Mammary epithelial cell (primary cell): ENCODE measurements at places on chromosomes 3 and 15.

DNA sequence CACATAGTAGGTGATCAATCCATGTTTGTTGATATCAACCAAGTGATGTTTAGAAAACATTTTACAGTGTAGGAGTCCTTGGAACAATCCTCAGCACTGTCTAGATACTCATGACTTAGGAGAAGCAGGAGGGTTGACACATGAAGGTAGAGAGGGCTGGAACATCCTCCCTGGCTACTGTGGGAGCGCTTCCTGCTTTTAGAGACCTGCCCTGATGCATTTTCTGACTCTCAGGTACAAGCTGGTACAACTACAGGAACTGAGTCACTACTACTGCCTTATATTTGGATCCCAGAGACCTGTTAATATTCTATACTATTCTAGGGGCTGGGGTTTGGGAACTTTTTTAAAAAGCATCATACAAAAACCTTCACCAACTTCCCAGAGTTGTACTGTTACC, 20.1 kb downstream of the GPR156 start:
- peak; percentile 45 for DNase-seq

GRCh38 chr3:144458283-144458682, 486.7 kb downstream of the DIPK2A start:
- DNase-seq = no peak

DNA sequence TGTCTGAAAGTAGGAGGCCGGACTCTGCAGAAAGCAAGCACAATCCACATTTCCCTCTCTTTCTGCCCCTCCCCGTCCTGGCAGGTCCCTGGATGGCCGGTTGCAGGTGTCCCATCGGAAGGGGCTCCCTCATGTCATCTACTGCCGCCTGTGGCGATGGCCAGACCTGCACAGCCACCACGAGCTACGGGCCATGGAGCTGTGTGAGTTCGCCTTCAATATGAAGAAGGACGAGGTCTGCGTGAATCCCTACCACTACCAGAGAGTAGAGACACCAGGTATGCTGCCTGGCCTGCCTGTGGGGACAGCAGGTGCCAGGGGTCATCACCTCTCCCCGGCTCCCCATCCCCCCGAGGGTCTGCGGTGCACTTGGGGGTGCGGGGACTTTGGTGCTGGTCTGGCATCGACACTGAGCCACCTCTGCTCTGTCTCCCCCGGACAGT, 89.6 kb downstream of the AAGAB start:
- DNase-seq = no peak

GRCh38 chr15:64461721-64462162, 1.4 kb downstream of the ZNF609 start:
- DNase-seq = no peak

DNA sequence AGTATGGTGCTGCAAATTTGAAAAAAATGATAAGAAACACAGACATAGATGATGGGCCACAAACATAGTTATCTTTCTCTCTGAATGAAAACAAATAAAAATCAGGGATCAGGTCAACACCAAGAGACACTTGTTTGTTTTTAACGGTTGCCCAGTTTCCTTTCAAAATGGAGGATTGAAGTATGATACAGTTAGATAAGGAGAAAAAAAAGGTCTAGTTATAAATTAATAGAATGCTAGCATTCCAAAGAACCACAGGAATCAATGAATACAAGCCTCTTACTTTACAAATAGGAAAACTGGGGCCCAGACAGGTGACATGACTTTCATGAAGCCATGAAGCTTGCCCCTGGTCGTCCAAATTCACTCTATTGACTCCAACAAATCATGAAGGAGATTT, 305.1 kb downstream of the ZNF621 start:
- DNase-seq = no peak

DNA sequence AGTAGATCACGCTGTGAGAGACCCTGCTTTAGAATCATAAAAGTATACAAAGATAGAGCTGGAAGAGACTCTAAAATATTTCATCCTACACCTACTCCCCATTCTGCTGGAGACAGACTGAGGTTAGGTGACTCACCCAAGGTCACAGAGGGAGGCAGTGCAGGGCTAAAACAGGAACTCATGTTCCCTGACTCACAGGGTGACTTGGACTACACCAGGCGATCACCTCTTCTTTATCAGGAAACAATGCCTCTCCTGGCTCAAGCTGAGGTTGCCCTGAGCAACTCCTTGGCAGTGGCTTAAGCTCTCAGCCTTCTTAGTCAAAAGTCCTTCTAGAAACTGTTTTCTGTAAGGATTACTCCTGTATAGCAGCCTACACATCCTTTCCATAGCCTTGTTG, 26.4 kb upstream of the TNFAIP8L3 start:
- peak; percentile 96 for DNase-seq

DNA sequence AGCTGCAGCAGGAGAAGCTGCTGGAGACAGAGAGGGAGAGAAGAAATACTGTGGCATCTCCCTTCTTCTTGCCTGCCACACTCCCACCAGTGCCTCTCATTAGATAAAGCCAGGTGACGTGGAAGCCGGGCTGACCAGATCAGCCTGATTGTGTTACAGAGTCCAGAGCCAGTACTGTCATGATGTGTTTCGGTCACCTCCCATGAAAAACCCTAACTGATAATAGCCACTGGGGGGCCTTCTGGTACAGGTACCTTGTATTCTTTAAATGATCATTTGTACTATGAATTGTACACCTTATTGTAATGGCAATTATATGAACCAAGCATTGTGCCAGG, 125.8 kb upstream of the TMEM108 start:
- DNase-seq = no peak

GRCh38 chr3:35745802-35746484, 106.6 kb downstream of the ARPP21 start:
- no peak for DNase-seq
